Activated effector memory CD4-positive, alpha-beta T cell treated with anti-CD3 and anti-CD28 coated beads, Interleukin-2, amount 50 U/mL, for 16 hours (primary cell): ENCODE measurements at places on chromosomes 2 and 18.

- DNase-seq, result no peak
Observed at GRCh38 chr2:215749092-215749957, 264.0 kb downstream of the MREG start.

DNA sequence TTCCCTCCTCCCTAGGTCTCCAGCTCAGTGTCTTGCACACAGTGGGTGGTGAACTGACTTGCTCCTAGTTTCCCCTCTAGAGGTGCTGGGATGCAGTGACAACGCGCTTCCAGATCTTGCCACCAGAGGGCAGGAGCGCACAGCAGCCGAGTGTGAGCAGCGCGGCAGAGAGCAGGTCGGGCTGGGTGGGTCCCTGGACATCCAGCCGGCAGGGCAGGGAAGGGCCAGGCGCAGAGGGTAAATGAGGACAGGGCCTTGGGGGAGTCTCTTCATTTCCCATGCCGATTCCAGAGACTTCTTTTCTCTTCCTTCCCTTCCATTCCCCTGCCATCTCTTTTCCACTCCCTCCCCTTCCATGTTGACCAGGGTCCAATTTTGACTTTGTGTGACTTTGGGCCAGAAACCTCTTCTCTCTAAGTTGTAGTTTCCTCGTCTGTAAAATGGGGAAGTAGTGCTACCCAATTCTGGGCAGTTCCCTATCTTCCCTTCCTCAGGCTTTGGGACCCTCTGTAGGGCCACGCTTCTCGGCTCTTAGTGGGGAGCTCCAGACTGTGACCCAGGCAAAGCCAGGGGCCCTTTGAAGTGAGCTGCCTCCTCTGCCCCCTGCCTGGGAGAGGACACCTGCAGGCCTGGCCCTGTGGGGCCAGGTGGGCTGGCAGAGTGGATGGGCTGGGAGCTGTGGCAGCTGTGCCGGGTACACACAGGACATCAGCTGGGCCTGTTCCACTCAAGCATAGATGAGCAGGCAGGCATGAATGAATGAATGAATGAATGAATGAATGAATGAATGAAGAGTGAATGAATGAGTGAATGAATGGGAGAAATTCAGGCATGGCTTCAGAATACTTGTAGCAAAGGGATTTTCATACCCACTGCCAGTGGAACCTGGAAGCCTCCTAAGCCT is 43.3 kb upstream of the TAF1B start:
- DNase-seq, result peak; percentile 94

DNA sequence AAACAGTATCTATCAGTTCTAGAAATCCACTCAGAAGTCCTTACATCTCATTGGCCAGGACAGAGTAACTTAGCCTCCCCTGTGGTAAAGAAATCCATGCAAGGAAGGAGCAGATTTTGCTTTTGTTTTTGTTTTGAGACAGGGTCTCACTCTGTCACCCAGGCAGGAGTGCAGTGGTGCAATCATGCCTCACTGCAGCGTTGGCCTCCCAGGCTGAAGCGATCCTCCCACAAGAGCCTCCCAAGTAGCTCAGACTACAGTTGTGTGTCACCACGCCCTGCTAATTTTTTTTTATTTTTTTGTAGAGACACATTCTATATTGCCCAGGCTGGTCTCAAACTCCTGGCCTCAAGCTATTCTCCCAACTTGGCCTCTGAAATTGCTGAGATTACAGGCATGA is 185.1 kb downstream of the NRP2 start:
- DNase-seq, result no peak

GRCh38 chr18:78774741-78775141 is 204.9 kb upstream of the SALL3 start:
- DNase-seq, result peak; percentile 50

GRCh38 chr2:48738806-48739205 is 16.7 kb downstream of the LHCGR start:
- DNase-seq, result no peak

DNA sequence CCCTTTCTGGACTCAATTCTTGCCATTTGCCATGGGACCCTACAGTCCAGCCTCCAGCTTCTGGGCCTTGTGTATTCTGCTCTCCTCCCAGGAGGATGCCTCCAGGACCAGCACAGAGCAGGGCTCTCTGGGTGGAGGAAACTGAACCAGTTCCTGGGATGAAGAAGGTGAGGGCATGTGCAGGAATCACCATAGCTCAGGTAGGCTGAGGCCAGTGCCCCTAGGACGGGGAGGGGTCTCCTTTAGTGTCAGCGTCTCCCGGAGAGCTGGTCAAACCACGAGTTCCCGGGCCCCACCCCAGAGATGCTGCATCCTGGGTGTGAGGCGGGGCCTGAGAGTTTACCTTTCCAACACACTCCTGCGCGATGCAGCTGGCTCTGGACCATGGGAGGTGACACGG is 5.8 kb upstream of the PRELID3A start:
- DNase-seq, result no peak

- DNase-seq, result peak; percentile 61
Observed at GRCh38 chr2:240915526-240916341, 9.6 kb downstream of the CROCC2 start.

GRCh38 chr2:76506538-76506937 is 795.8 kb upstream of the GCFC2 start:
- DNase-seq, result no peak

DNA sequence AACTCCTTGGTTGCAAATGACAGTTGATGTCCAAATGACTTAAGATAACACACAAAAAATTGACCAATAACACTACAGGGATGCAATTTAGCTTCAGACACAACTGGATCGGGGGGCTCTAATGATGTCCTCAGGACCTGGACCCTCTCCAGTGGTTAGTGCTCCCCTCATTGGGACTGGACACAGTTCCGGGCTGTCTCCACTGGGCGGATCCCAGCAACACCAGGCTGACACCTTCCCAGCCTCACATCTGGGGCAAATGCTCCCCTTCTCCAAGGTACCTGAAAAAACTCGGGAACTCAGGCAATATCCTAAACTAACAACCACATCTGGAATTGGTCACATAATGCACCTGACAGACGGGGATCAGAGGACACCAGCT is 48.7 kb downstream of the PSMG2 start:
- no peak for DNase-seq

- no peak for DNase-seq
Observed at GRCh38 chr18:36162981-36163380, 24.3 kb upstream of the MOCOS start.

GRCh38 chr2:223786943-223787342 is 50.4 kb downstream of the AP1S3 start:
- DNase-seq, result no peak

DNA sequence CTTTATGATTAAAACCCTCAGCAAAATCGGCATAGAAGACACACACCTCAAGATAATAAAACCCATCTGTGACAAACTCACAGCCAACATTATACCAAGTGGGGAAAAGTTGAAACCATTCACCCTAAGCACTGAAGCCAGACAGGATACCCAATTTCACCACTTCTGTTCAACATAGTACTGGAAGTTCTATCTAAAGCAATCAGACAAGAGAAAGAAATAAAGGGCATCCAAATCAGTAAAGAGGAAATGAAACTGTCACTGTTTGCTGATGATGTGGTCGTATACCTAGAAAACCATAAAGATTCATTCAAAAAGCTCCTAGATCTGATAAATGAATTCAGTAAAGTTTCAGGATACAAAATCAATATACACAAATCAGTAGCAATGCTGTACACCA is 16.4 kb upstream of the RPRD1A start:
- no peak for DNase-seq

GRCh38 chr2:223779877-223780276 is 57.5 kb downstream of the AP1S3 start:
- peak; percentile 73 for DNase-seq

DNA sequence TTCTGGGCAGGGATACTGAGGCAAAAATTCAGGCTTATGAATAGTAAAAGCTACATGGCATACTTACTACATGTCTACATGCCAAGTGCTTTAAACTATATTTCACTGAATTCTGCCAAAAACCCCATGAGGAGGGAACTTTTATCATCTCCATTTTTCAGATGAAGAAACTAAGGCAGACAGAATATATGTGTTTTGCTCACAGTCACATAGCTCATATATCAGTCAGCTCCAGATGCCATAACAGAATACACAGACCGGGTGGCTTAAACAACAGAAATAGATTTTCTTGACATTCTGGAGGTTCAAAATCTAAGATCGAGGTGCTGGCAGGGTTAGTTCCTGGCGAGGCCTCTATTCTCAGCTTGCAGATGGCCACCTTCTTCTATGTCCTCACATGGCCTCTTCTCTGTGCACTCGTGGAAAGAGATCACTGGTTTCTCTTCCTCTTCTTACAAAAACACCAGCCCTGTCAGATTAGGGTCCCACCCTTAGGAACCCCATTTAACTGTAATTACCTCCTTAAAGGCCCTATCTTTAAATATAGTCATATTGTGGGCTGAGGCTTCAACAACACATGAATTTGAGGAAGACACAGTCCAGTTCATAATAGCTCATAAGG is 27.1 kb upstream of the CREB1 start:
- DNase-seq, result no peak

- DNase-seq, result no peak
Observed at GRCh38 chr18:77203071-77203470, 46.6 kb upstream of the GALR1 start.

DNA sequence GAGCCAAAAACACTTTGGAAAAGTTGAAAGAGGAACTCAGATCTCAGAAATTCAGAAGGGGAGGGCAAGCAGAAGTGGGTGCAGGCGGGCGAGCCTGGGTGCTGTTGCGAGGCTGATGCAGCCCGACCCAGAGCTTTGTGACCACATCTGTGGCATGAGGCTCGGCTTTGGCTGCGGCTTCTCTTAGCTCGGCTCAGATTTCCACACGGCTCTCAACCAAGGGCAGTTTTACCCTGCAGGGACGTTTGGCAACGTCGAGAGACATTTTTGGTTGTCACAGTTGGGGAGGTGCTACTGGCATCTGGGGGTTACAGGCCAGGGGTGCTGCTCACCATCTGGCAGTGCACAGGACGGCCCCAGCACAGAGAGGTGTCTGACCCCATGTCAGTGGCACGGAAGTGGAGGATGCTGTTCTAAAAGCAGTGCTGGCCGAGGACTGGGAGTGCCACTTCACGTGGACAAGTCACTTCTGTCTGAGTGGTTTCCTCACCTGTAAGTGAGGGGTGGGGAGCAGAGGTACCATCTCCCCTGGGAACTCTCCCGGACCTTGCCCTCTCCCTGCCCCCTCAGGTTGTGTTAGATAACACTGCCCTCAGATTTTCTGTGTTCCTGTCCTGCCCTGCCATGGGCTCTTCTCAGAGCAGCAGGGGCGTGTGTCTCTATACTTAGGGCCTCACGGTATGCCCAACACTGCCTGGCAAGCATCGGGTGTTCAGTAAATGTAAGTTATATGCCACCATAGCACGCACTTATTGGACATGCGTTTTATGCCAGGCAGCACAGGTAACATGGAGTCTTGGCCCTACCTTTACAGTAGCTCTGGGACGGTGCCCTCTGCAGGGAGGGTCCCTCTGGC is 48.7 kb upstream of the FAHD2A start:
- peak; percentile 44 for DNase-seq

GRCh38 chr2:176039375-176039774 is 37.3 kb upstream of the LNPK start:
- no peak for DNase-seq

- DNase-seq, result no peak
Observed at GRCh38 chr2:175843625-175844024, 158.4 kb downstream of the LNPK start.

DNA sequence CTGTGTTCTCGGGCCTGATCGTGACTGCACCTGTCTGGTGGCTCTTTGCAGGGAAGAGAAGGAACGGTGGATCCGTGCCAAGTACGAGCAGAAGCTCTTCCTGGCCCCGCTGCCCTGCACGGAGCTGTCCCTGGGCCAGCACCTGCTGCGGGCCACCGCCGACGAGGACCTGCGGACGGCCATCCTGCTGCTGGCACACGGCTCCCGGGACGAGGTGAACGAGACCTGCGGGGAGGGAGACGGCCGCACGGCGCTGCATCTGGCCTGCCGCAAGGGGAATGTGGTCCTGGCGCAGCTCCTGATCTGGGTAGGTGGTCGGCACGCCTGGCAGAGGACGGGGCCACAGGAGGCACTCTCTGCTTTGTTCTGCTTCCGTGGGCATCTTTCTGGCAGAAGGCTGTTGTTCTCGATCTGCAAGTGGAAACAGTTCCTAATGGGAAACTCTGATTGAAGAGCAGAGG is 48.0 kb downstream of the GBX2 start:
- DNase-seq, result peak; percentile 44

- DNase-seq, result peak; percentile 48
Observed at GRCh38 chr2:3313781-3314375, 63.7 kb downstream of the EIPR1 start.

DNA sequence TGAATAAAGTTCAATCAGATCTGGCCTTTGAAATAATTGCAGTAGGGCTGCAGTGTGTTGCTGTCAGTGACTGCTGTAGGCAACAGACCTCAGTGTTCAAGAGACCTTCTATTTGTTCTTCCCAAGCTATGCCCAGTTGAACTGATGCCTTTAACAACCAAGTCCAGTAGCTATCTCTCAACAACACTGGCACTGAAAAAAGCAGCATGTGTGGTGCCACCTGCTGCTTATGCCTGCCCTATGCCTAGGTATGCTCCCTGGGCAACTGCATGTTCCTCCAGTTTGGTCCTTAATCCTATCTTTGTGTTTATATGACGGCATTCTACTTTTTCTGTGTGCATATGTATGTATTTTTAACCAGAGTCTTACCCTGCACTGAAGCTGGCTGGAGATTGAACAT is 523.9 kb upstream of the MEX3C start:
- DNase-seq, result no peak

- DNase-seq, result no peak
Observed at GRCh38 chr2:149537092-149537726, 50.4 kb downstream of the MMADHC start.

DNA sequence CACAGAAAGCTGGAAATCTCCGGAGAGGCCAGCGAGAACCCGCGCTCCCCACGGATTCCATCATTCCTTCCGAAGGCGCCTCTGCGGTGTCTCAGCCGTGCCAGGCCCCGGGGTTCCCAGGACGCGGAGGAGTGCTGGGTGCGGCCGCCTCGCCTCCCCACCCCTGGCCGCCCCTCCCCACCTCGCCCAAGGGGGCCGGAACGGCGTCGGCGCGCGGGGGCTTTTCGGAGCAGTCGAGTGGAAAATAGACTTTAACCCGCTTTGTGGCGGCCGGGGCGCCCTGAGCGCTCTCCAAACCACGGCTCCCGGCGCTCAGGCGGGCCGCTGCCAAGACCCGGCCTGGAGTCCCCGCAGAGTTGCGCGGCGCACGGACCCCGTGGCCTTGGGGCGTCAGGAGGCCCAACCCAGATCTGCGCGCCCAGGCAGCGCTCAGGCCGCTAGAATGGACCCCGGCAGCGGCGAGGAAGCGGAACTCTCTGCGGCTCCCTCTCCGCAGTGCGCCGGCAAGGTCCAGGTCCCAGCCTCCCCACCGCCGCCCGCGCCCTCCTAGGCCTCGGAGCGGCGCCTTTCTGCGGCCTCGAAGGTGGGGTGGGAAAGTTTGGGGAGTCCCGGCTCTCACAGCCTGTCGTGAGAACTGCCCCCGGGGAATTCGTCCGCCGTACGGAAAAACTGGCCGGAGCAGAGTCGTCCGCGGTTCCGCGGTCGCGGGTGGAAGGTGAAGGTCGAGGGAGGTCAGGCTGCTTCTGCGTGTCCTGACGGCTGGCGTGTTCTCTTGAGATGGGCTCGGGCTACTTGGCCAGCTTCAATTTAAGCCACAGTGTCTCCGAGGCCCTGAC is 1.2 kb upstream of the EMX1 start:
- peak; percentile 79 for DNase-seq

- no peak for DNase-seq
Observed at GRCh38 chr2:55859875-55860274, 63.7 kb downstream of the EFEMP1 start.

GRCh38 chr2:159101755-159102489 is 133.5 kb downstream of the TANC1 start:
- DNase-seq, result no peak
